ENCODE measurements at places on chromosomes 2 and 18. TPM values are rescaled to one million over a fixed set of nuclear protein-coding genes. Genes with fewer than 3 reads are reported as not detected.

Gene POU3F3
- not detected for polyA plus RNA-seq

GRCh38 chr2:41936771-41937463 lies 110.9 kb upstream of the PKDCC start:
- no peak for DNase-seq

DNA sequence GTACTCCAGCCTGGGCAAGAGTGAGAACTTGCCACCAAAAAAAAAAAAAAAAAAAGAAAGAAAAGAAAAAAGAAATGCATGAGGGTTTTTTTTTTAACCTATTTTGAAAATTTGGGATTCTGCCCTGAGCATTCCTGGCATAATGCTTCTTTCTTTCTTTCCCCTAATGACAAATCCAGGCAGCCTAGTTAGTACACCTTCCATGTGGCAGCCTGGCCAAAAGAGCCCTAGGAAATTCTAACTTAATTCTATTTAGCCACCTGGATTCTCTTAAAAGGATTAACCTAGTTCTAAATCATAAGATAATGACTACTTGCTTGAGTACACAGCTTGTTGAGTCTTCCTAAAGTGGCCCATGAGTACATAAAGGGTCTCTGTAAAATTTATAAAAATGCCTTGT lies 160.1 kb downstream of the THADA start:
- no peak for DNase-seq

GRCh38 chr2:70715071-70715985 lies 52.7 kb downstream of the ADD2 start:
- DNase-seq = no peak

DNA sequence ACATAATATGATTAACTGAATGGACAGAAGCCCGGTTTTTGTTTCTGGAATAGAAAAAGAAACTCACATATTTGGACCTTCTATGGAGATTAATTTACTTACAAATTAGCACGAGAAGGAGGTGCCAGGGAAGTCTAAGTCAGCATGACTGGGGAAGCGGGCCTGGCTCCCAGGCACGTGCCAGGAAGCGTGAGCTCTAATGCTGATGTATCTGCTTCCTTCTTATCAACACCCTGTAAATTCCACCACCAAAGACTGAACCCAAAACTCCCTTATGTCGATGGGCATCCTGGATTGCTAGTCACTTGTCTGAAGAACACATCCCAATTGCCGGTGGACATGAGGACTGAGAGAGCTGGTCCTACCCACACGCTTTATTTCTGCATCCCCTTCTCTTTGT lies 134.5 kb downstream of the GALNT14 start:
- no peak for DNase-seq
